Stimulated activated CD8-positive, alpha-beta memory T cell treated with anti-CD3 and anti-CD28 coated beads, Interleukin-4, amount 100 ng/mL, for 4 hours (primary cell): ENCODE measurements at places on chromosomes 6 and 20.
A peak's percentile ranks its signal among the peaks of the same experiment; 100 is the strongest.

GRCh38 chr6:129605967-129606366, 104.0 kb downstream of the ARHGAP18 start:
- no peak for DNase-seq

DNA sequence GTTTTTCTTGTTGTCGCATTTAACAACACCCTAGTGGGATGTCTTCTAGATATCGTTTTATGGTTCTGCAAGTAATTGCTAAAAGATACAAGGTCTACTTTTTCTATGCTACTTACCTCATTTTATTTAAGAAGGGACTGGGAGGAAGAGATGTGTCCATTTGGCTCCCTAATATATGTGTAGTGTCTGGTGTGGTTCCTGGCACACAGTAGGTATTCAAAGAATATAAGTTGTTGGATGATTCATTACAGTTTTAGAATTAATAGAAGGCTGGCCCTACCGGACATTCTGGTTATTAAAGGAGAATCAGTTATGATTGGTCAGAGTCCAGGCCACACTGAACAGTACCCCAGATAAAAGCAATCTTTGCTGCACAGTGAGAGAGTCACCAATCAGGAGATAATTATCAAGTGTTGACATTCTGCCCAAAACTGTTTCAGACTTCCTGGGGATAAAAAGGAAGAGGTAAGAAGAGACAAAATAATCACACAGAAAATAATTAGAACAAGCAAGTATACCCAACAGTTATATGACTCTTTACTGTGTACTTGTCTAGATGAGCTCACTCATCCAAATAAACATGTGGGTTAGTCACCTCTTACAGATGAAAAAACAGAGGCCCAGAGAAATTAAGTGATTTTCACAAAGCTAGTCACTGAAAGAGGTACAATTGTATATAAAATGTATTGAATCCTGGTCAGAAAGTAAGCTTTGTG, 7.0 kb downstream of the TMEM244 start:
- DNase-seq, result no peak

DNA sequence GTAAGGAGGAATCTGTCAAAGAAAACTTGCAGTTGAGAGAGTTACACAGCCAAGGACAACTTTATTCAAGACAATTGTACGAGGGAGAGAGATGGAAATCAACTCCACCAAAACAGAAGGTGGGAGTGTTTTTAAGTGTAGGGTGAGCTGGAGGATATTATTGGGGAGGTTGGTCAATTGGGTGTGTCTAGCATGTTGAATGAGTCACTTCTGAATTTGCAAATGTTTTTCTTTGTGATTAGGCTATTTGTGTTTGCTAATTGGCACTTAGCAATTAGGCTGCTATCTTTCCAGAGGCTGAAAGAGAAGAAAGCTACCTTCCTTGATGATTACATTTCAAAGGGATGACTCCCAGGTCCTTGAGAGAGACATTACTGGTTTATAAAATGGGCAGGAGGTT, 441.1 kb downstream of the MEI4 start:
- no peak for DNase-seq

- no peak for DNase-seq
These were observed at the start of gene RUNX2 for GRCh38 chr6:45327956-45328522. Gene RUNX2 (plus strand): TSS chr6:45328330. CDS start chr6:45328727, 397 bp downstream.

- no peak for DNase-seq
These were observed 22.5 kb downstream of the NCOA3 start for GRCh38 chr20:47524015-47524784.

DNA sequence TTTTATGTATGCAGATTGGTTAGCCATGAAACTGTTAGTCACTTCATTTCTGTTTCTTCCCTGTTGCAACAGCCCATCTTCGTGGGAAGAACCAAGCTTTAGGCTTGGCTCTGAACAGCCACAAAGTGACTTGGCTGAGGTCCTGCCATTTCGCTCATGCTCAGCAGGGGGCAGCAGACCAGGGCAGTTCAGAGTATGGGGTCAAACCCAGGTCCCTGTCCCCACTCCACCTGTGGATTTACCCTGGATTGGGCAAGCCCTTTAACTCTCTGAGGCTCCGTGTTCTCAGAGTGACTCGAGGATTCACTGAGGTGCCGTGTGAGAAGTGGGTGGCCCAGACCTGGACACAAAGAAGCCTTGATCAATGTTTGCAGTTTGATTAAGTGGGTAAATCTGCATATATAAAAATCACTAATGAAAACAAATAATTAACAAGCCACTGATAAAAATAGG, 19.8 kb upstream of the MAP1LC3A start:
- DNase-seq, result no peak

DNA sequence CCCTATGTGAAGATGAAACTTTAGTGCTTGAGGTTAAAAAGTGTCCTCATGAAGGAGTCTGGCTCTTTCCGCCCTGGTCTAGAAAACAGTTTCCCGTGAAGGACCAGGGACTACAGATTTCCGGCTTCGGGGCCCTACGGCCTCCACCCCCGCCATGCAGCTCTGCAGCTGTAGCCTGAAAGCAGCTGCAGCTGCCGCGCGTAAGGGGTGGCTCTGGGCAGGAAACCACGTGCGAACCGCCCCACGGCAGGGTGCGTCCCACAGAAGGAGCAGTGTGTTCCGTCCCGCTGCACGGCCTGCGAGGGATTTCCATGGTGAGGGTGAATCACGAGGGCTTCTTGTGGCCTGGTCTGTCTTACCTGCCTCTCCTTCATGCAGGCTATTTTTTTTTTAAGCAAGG, 117.0 kb downstream of the ERMARD start:
- DNase-seq, result peak; percentile 60

DNA sequence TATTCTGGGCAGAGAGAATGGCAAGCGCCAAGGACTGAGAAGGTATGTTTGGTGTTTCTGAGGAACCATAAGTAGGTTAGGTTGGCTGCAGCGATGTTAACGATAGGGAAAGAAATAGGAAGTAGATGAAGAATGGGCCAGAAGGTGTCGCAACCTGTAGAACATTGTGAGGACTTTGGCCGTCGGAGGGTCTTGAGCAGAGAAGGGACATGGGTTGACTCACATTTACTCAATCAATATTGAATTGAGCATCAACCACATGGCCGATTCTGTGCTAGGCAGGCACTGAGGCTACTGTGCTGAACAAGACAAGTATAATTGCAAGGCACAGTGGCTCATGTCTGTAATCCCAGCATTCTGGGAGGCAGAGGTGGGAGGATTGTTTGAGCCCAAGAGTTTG, 26.8 kb upstream of the RPN2 start:
- DNase-seq, result no peak

DNA sequence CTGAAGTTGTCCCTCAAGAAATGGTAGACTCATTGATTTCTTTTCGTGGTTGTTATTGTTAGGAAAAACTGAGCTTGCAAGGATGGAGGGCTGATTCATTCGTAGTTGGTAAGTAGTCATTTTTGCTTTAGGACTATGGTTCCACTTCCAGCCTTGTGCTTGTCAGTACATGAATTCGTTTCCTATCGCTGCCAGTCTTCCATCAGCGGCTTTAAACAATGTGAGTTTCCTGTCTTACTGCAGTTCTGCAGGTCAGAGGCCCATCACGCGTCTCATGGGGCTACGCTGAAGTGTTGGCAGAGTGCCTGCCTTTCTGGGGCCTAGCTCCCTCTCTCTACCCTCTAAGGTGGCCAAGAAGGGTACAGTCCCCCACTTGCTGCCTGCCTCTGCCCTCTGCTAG, 11.4 kb upstream of the MDFI start:
- no peak for DNase-seq

- DNase-seq, result no peak
These were observed 63.1 kb downstream of the ASCC3 start for GRCh38 chr6:100818066-100818465.

DNA sequence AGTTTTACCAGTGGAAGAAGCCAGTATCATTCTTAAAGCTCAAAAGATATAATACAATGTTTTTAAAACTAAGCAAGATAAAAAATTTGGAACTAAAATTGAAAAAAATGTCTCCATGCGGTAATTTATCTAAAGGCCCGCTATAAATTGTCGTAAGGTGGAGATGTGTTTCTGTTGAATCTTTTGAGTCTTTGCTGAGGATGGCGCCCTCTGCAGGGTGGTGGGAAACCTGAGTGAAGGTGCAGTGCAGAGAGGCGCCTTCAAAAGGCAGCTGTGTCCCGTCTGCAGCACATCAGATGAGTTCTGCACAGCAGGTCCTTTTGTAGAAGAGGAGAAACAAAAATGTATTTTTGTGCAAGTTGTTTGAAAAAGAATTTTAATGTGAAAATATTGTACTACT, 29.4 kb upstream of the KIF25 start:
- DNase-seq, result no peak

GRCh38 chr20:37918035-37918434, 15.1 kb downstream of the VSTM2L start:
- DNase-seq, result no peak

- no peak for DNase-seq
These were observed 157.2 kb upstream of the COL21A1 start for GRCh38 chr6:56404599-56404998.

- peak; percentile 37 for DNase-seq
These were observed 710 bp downstream of the BTBD9 start for GRCh38 chr6:38638941-38639497.

DNA sequence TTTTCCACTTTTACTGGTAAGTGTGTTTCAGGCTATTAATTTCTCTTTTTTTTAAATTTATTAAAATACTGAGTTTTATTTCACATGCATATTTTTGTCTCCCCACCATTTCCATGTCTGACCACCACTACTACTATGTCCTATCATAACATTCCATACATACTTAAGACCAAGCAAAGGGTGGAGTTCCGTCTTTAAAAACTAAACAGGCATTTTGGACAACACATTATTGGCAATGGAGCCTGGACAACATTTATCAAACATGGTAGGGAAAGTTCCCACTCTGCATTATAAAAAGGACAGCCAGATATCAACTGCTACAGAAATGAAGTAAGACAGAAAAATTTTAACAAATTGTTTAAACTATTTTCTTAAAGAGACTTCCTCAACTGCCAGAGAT, 91.9 kb downstream of the LMBRD1 start:
- no peak for DNase-seq

DNA sequence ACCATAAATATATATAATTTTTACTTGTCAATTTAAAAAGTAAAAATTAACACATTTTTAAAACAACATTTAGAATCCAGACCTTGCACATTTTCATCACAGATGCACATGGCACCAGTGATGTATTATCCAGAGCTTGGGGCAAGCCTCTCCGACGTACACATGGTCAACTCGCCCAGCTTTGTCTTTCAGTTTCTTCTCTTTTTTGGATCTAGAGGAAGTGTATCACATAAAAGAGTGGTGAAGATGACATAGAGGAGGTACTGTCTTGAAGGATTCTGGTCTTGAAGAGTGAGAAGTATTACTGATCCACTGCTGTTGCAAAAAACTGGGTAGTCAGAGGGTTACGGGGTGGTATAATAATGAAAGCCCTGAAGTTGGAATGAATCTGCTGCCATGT, 46.9 kb upstream of the TAB2 start:
- no peak for DNase-seq

DNA sequence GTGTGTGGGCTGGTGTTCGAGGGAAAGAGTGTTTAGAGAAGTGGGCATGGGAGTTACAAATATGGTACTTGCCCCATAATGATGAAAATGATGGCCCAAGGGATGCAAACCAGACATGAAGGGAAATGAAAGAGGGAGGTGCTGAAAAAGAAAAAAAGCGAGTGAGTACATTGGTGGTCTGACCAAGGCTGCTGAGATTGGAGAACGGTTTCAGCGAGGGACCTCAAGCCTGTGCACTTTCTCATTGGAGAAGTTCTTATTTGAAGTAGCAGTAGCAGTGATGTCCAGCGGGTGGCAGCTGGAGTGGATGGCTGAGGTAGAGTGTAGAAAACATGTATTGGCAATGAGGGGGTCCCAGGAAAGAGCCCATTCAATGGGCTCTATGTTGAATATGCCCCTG, 54.8 kb downstream of the TNFAIP3 start:
- DNase-seq, result no peak

DNA sequence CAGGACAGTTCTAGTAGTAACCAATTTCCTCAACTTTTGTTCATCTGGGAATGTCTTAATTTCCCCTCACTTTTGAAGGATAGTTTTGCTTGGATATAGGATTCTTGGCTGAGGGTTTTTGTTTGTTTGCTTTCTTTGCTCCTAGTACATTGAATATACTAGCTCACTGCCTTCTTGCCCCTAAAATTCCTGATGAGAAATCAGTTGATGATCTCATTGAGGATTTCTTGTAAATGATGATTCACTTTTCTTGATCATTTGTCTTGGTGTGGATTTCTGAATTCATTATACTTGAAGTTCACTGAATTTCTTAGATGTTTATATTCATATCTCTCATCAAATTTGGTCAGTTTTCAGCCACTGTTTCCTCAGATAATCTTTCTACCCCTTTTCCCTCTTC, 49.1 kb upstream of the PRDM1 start:
- no peak for DNase-seq

- no peak for DNase-seq
These were observed 63.0 kb downstream of the PTPN1 start for GRCh38 chr20:50572938-50573777.

DNA sequence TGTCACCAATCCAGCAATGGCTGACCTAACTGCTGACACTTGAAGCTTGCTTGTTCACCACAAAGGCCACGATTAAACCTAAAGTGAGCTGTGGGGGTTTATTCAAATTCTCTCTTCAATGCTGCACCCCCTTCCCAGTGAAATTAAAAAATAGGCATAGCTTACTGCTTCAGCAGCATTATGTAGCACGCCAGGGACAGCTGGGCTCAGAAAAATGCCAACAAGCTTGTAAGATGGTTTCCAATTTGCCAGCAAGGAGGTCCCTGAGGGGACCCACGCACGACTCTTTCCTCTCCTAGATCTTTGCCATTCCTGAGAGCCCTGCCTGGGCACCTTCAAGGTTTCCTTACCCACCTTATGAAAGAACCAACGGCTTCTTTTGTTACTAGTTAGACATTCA, 113.5 kb upstream of the CDH4 start:
- no peak for DNase-seq

GRCh38 chr20:49482621-49483017, at the start of gene KCNB1:
Gene KCNB1 (minus strand): TSS chr20:49482668. CDS start chr20:49482480, 188 bp downstream.
- no peak for DNase-seq

DNA sequence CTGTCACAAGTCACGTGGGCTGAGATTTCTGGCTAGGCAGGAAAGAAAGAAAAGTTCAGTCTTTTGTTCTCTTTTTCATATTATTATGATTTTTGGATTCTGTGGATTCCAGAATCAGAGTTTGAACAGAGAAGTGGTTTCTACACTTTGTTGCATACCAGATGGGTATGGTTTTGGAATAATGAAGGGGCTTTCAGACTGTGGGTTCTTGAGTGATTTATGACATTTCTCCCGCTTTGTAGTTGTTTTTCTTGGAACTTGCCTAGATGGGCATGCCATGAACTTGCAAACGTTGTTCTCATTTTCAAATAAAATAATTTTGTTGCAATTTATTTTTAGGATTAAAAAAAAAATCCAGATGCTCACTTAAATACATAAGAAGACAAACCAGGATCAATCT, 34.4 kb downstream of the CBFA2T2 start:
- no peak for DNase-seq

- no peak for DNase-seq
These were observed 26.3 kb downstream of the ALDH5A1 start for GRCh38 chr6:24520929-24521546.

DNA sequence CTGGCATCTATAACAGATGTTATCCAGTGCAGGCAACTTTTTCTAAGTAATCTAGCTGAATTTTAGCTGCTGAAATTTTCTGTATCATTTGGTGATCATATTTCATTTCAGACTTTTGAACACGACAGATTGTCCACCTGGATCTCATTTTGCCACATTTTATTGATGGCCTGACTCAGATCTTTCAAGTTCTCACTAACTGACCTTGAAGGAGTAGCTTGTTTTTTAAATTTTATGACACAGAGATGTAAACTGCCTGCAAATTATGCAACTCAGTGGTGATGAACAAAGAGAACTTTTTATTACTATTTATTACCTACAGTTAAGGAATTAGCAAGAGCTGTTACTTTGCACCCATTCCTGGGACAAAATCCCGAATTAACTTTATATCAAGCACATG, 366.4 kb downstream of the PAX1 start:
- DNase-seq, result no peak
